ENCODE measurements at places on chromosomes 5 and 9.

DNA sequence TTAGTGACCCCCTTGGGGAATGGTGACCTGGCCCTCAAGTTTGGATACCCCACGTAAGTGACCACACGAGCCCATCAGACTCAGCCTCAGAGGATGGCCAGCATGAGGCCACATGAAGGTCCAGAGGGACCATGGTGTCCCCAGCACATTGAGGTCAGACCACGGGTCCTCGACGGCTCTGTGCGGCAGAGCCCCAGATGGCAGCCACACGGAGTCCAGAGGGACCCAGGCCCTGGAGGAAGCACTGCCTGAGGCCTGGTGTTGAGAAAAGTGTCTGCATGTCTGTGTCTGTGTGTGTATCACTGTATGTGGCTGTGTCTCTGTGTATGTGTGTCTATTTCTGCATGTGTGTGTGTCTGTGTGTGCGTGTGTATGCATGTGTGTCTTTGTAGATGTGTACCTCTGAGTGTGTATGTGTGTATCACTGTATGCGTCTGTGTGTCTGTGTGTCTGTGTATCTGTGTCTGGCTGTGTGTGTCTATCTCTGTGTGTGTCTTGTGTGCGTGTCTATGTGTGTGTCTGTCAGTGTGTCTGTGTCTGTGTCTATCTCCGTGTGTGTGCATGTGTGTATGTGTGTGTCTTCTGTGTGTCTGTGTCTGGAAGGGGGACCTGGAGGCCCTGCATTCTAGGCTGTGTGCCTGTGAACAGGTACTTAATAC, 992 bp downstream of the LCNL1 start:
- peaks cover 12% of the 10 kb centered on the region for H3K4me1 ChIP-seq
- H3K4me3 ChIP-seq, result no peak overlapping the region
- peaks cover 24% of the 10 kb centered on the region for H3K27me3 ChIP-seq
- no peak overlapping the region for H3K27ac ChIP-seq

- no peaks in the 10 kb centered on the region for H3K4me1 ChIP-seq
- H3K36me3 ChIP-seq, result no peaks in the 10 kb centered on the region
- no peak overlapping the region for H3K27ac ChIP-seq
- no peak for DNase-seq
- no peaks in the 10 kb centered on the region for H3K27me3 ChIP-seq
Observed at GRCh38 chr5:87746891-87747377, 334.2 kb upstream of the CCNH start.

GRCh38 chr5:134437847-134438581, 26.3 kb upstream of the CDKN2AIPNL start:
- DNase-seq, result no peak
- no peaks in the 10 kb centered on the region for H3K36me3 ChIP-seq
- no peak overlapping the region for H3K27ac ChIP-seq
- H3K27me3 ChIP-seq, result no peaks in the 10 kb centered on the region
- H3K4me1 ChIP-seq, result peaks cover 17% of the 10 kb centered on the region
- no peak overlapping the region for H3K4me3 ChIP-seq

DNA sequence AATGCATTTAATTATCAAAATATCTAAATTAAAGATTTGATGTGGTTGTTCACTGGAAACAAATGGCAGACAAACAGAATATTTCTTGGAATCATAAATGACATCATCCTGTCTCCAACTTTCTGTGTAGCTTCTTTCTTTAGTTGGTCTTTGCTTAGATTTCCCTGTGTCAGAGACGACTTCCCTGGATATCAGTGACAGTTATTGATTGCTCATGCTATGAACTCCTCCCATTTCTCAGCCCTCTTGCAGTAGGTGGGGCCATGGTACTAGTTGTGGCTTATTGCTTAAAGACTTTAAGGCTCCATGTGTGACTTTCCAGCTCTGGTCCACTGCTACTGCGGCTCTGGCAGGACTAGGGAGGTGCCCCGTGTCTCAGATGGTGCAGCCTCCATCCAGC, 592.6 kb downstream of the MTRR start:
- H3K4me3 ChIP-seq, result no peak overlapping the region
- H3K36me3 ChIP-seq, result no peaks in the 10 kb centered on the region
- H3K27ac ChIP-seq, result no peak overlapping the region

- H3K4me1 ChIP-seq, result no peaks in the 10 kb centered on the region
- no peaks in the 10 kb centered on the region for H3K36me3 ChIP-seq
- no peaks in the 10 kb centered on the region for H3K27me3 ChIP-seq
Observed at GRCh38 chr5:134935711-134936602, 31.0 kb downstream of the PCBD2 start.

DNA sequence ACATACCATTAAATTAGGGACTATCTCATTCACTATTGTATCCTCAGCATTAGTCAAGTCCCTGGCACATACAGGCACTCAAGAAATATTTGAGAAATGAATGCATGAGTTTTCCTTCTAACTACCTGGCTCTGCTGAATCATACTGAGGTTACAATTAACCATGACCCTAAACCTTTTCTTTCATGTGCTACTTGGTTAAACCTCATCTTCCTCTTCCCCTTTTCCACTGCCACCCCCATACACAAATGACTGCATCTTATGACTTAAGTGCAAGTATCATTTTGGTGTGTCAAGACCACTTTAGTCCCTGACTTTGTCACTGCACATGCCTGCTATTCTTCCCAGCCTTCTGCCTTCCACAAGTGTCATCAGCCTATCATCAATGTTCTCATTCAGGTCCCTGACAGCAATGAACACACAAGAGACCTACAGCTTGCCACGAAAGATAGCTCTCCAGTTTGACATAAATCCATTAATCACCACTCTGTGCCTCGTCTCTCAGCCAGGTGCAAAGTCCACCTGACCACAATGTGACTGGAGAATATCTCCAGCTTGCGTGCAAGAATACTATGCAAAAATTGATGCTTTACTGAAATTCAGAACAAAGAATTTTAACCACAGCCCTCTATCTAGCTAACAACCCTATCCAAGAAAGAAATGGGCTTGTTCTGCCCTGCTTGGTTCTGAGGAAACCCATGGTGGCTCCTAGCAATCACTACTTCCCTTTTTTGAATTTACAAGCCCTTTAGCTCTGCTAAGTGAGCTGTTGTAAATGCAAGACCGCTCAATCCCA, 74.5 kb downstream of the MAPKAP1 start:
- H3K36me3 ChIP-seq, result no peaks in the 10 kb centered on the region
- no peaks in the 10 kb centered on the region for H3K27me3 ChIP-seq
- peaks cover 88% of the 10 kb centered on the region for H3K4me1 ChIP-seq
- DNase-seq, result peak; percentile 82
- H3K27ac ChIP-seq, result peak overlapping the region; percentile 66

- peaks cover 65% of the 10 kb centered on the region for H3K4me1 ChIP-seq
- peak overlapping the region; percentile 100 for H3K4me3 ChIP-seq
- peak; percentile 84 for DNase-seq
- peak overlapping the region; percentile 65 for H3K27ac ChIP-seq
- peaks cover 2% of the 10 kb centered on the region for H3K36me3 ChIP-seq
- no peaks in the 10 kb centered on the region for H3K27me3 ChIP-seq
Observed at GRCh38 chr5:95822043-95822541, 434 bp downstream of the GLRX start.

GRCh38 chr9:72022841-72023240, 37.6 kb downstream of the C9orf57 start:
- no peak overlapping the region for H3K27ac ChIP-seq
- no peaks in the 10 kb centered on the region for H3K4me1 ChIP-seq

- H3K27ac ChIP-seq, result no peak overlapping the region
- H3K4me3 ChIP-seq, result no peak overlapping the region
- no peaks in the 10 kb centered on the region for H3K36me3 ChIP-seq
Observed at GRCh38 chr5:61115968-61116367, 46.3 kb downstream of the SMIM15 start.

DNA sequence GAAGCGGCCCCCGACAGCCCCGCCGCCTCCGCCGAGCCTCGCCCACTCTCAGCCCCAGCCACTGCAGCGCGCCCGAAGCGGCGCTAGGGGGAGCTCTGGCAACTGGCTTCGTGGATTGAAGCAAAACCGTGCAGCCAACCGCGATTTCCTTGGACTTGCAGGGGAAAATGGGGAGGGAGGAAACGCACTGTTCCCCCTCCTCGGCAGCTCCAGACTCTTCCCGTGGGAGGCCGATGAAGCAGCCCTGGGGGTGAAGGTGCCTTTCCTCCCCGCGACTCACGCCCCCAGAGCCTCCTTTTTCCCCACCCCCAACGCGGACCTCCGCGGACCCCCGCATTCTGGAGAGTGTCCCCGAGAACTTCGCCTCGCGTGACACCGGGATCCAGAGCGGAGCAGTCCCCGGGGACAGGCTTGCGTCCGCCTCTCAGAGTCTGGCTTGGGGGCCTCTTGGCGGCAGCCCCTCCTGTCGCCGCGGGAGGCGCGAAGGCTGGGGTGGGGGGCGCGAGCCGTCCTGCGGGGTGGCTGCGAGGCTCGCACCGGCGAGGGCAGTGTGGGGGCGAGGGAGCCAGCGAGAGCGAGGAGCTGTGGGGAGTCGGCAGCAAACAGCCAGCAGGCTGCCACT, 3.8 kb downstream of the IER5L start:
- H3K4me1 ChIP-seq, result peaks cover 34% of the 10 kb centered on the region
- peak overlapping the region; percentile 72 for H3K4me3 ChIP-seq
- peaks cover 29% of the 10 kb centered on the region for H3K27me3 ChIP-seq

- H3K36me3 ChIP-seq, result no peaks in the 10 kb centered on the region
- H3K4me3 ChIP-seq, result no peak overlapping the region
- no peaks in the 10 kb centered on the region for H3K27me3 ChIP-seq
- no peak overlapping the region for H3K27ac ChIP-seq
Observed at GRCh38 chr5:132849347-132849746, 16.9 kb downstream of the GDF9 start.

- H3K36me3 ChIP-seq, result no peaks in the 10 kb centered on the region
- no peaks in the 10 kb centered on the region for H3K27me3 ChIP-seq
- H3K27ac ChIP-seq, result no peak overlapping the region
- no peak for DNase-seq
- no peaks in the 10 kb centered on the region for H3K4me1 ChIP-seq
Observed at GRCh38 chr9:14189578-14189977, 124.4 kb downstream of the NFIB start.

DNA sequence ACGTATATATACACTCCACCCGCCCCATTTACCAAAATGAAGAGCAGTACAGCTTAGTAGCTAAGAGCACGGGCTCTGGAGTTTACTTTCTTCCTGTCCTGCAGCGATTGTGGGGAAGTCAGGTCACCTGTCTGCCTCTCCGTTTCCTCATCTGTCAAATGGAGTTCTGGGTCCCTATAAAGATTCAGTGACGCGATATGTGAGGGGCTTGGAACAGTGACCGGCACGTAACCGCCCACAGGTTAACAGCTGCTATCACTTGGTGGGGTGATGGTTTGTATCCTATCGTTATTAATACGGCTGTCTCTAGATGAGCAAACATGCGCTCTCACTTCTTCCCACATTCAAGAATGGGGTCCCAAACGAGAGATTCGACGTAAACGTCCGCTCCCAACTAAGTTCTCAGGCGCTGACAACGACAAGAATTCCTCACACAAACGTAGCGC, 426 bp downstream of the FAM114A2 start:
- DNase-seq, result no peak
- peaks cover 16% of the 10 kb centered on the region for H3K4me1 ChIP-seq
- H3K4me3 ChIP-seq, result peak overlapping the region; percentile 86
- H3K27ac ChIP-seq, result peak overlapping the region; percentile 90
- H3K36me3 ChIP-seq, result no peaks in the 10 kb centered on the region
- H3K27me3 ChIP-seq, result no peaks in the 10 kb centered on the region

DNA sequence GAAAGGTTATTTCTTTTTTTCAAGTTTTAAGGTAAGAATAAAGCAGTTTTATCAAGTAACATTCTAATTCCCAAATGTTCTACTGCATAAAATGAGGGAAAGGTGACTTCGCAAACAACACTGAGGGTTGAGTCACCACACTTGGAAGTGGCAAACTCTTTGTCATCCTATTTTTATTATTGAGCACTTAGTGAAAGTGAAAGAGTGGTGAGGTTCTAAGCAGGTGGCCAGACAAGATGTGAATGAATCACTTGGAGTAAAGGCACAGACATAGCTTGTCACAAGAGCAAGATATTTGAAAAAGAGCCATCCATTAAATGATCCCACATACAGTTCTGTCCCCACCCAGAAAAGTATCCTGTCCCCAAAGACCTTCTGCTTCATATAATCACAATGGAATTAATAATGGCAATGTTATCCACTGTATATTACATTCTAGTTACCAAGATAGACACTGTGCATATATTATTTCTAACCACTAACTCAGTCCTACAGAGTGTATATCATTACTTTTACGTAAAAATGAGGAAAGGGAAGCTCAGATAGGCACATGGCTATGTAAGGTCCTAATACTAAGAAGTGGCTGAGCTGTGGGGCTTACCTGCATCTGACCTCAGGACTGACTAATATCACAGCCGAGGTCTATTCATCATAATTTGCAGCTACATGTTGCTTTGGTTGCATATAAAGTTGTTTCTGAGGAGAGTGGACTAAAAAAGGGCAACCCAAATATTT, 730.4 kb upstream of the MEF2C start:
- H3K27me3 ChIP-seq, result no peaks in the 10 kb centered on the region
- no peak overlapping the region for H3K4me3 ChIP-seq
- H3K36me3 ChIP-seq, result no peaks in the 10 kb centered on the region
- H3K4me1 ChIP-seq, result peaks cover 6% of the 10 kb centered on the region
- no peak for DNase-seq

- H3K36me3 ChIP-seq, result no peaks in the 10 kb centered on the region
- no peaks in the 10 kb centered on the region for H3K27me3 ChIP-seq
- no peak overlapping the region for H3K4me3 ChIP-seq
- H3K27ac ChIP-seq, result no peak overlapping the region
- DNase-seq, result no peak
Observed at GRCh38 chr5:118796081-118796480, 192.3 kb downstream of the DTWD2 start.

DNA sequence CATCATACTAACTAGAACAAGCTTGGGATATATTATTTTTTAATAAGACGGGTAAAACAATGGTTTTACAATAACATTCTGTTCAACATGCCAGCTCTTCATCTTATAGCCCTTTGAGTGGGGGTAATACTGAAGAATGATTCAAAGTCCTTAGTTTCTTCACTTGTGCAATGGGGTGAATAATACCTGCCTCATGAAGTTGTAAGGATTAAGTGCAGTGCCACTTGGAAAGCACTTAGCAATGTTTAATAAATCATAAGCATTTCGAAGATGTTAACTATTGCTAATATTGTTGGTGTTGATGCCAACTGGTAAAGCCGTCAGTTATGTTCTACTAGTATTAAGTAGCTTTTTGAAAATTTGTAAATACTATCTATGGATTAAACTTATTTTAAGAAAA, 38.0 kb downstream of the TNPO1 start:
- H3K4me3 ChIP-seq, result no peak overlapping the region
- H3K36me3 ChIP-seq, result peaks cover 3% of the 10 kb centered on the region
- H3K27me3 ChIP-seq, result no peaks in the 10 kb centered on the region
- no peak for DNase-seq

DNA sequence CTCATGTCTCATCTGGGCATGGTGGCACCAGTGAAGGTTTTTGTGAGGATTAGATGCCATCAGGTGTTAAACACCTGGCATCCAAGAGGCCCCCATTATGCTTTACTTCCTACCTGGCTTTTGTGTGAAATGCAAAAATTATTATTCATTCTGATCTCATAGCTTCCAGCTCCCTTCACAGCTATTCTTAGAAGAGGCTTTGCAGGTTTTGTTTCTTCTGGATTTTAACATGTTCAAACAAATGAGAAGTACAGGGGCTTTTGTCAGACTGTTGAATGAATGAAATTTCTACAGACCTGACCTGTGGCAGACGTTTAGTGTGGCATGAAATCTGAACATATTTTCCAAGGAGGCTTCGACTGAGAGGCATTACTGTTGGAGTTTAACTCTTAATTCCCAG, 14.3 kb upstream of the CORO2A start:
- no peak overlapping the region for H3K27ac ChIP-seq
- peaks cover 4% of the 10 kb centered on the region for H3K36me3 ChIP-seq
- H3K4me3 ChIP-seq, result no peak overlapping the region
- no peak for DNase-seq
- no peaks in the 10 kb centered on the region for H3K27me3 ChIP-seq
- peaks cover 10% of the 10 kb centered on the region for H3K4me1 ChIP-seq
